T-helper 17 cell (primary cell): ENCODE measurements at places on chromosomes 13 and 19. TPM values are rescaled to one million over a fixed set of nuclear protein-coding genes. Genes with fewer than 3 reads are reported as not detected.

The PRSS57 gene
- not detected for total RNA-seq

The RELB gene
- 128 TPM for total RNA-seq

The LPAR2 gene
- 66.5 TPM for total RNA-seq

The EIF3K gene
- total RNA-seq, result 282 TPM

The GPI gene
- total RNA-seq, result 122 TPM

The NKG7 gene
- 10.7 TPM for total RNA-seq

The CD22 gene
- 1.3 TPM for total RNA-seq

The SOHLH2 gene
- not detected for total RNA-seq

The KCNRG gene
- 0.91 TPM for total RNA-seq

The KLC3 gene
- total RNA-seq, result not detected

DNA sequence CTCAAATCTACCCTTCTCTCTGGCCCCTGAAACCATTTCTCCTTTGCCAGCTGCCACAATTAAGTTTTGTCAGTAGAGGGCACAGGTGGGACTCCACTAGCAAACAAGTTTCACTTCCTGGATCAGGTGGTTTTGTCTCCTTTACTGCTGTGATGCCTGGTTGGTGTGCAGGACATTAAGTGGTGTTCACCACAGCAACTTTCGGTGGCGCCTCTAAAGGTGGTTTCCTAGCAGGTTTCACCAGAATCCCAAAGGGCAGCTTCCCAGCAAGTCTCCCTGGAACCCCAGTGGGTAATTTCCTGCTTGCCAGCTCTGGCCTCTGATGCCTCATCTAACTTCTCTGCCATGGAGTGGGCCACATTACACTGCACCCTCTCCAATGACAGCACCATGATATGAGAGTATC is 16.6 kb downstream of the MED4 start:
- H3K36me3 ChIP-seq, result peaks cover 5% of the 10 kb centered on the region
- DNase-seq, result no peak
- H3K4me3 ChIP-seq, result no peak overlapping the region
- no peaks in the 10 kb centered on the region for H3K27me3 ChIP-seq
- H3K4me1 ChIP-seq, result peaks cover 2% of the 10 kb centered on the region
- H3K27ac ChIP-seq, result no peak overlapping the region

DNA sequence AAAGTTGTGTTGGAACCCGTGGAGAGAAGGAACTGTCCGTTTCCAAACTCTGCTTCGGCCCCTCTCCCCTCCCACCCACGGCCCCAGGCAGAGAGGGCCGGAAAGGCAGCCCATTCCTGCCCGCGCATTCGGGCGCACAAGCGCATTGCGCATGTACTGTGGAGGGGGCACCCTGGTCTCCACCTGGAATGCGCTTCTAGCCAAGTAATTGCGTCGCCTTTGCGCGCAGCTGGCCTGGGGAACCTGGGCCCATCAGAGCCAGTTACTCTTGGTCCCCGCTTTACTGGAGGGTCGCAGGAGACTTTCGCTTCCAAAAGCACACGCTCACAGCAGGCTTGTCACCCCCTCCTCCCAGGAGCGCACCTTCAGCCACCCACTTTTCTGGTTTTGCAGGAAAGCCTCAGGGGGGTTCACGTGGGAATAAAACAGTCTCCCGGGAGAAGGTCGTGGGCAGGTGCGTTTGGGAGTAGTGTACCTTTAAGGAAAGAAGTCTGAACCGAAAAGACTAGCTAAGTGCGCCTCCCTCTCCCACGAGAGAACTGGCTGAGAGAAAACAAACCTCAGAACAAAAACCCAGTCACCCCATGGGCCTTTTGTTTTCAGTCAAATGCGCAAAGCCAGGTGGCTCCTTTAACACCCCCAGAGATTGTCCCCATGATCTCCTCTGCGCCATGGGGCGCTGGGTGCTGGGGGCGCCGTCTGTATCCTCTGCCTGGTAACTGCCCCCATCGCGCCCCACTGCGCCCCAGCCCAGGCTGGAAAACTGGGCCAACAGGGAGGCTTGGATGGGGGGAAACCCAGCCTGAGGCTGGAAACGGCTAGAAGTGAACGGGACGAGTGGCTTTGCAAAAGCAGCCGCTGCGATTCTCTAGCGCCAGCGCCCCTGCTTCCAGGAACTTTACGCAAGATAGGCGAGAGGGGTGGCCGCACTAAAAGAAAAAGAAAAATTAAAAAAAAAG is 28.5 kb downstream of the GSX1 start:
- H3K36me3 ChIP-seq, result peaks cover 7% of the 10 kb centered on the region
- H3K27me3 ChIP-seq, result peaks cover 67% of the 10 kb centered on the region
- H3K4me1 ChIP-seq, result no peaks in the 10 kb centered on the region
- H3K4me3 ChIP-seq, result no peak overlapping the region
- H3K27ac ChIP-seq, result no peak overlapping the region

- H3K4me1 ChIP-seq, result peaks cover 45% of the 10 kb centered on the region
- no peaks in the 10 kb centered on the region for H3K27me3 ChIP-seq
- no peak overlapping the region for H3K27ac ChIP-seq
- DNase-seq, result no peak
Observed at GRCh38 chr19:53871454-53871853, 3.8 kb downstream of the MYADM start.

- no peaks in the 10 kb centered on the region for H3K36me3 ChIP-seq
- no peak overlapping the region for H3K4me3 ChIP-seq
- H3K27ac ChIP-seq, result no peak overlapping the region
- H3K4me1 ChIP-seq, result peaks cover 9% of the 10 kb centered on the region
Observed at GRCh38 chr19:37941782-37942515, 34.9 kb downstream of the SIPA1L3 start.

GRCh38 chr19:50556282-50557008 is 11.8 kb downstream of the LRRC4B start:
- H3K27ac ChIP-seq, result no peak overlapping the region
- peaks cover 12% of the 10 kb centered on the region for H3K4me1 ChIP-seq
- peaks cover 67% of the 10 kb centered on the region for H3K27me3 ChIP-seq
- H3K36me3 ChIP-seq, result peaks cover 17% of the 10 kb centered on the region
- H3K4me3 ChIP-seq, result peak overlapping the region; percentile 96

DNA sequence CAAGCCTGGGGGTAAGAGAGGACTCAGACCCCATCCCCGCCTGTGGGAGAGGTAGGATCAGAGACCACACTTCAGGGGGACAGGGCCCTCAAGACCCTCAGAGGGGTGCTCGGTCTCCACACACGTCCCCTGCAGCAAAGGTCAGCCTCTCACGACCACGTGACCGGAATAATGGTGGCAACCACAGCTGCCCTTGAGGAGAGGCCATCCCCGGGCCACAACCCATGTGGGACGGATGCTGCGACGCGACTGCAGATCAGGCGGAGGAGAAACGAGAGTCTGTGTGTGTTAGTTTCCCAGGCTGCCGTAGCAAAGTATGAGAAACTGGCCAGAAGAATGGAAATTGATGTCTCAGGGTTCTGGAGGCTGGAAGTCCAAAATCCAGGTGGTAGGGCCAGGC is 8.9 kb downstream of the MED25 start:
- H3K36me3 ChIP-seq, result peaks cover 3% of the 10 kb centered on the region
- H3K4me3 ChIP-seq, result no peak overlapping the region
- no peaks in the 10 kb centered on the region for H3K27me3 ChIP-seq
- H3K4me1 ChIP-seq, result peaks cover 23% of the 10 kb centered on the region
- DNase-seq, result no peak

DNA sequence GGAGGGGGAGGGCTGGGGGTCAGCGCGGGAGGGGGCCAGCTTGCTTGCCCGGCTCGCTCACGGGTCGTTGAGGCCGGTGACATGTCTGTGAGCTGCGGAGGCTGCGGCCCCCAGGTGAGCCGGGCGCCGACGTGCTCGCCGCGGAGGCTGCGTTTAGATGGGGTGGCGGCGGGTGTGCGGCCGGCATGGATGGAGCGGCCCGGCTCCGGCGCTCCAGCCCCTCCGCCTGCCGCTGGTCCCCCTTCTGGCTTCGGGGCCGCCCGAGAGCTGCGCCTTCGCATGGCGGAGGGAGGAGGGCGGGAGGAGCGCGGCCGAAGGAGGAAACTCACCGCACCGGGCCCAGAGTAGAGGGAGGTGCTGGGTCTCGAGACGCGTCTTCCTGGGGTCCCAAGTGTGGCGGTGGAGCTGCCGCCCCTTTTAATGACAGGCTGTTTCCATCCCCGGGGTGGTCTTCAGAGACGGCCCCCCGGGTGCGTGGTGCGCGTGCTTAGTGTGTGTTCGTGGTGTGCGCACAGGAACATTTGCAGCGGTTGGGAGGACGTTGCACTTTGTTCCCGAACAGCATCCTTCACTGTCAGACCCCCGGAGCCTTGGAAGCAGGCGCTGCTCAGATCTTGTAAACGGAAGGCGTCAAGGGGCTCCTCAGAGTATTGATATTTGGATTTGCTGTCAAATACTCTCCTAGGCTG is at the start of gene AKAP11:
Gene AKAP11 (plus strand): TSS at position 38 of the 689 bp plus-strand sequence. CDS start 14,197 bp downstream, outside the sequence.
- no peak for DNase-seq

- peaks cover 42% of the 10 kb centered on the region for H3K27me3 ChIP-seq
- no peaks in the 10 kb centered on the region for H3K36me3 ChIP-seq
- no peak for DNase-seq
- no peaks in the 10 kb centered on the region for H3K4me1 ChIP-seq
- no peak overlapping the region for H3K4me3 ChIP-seq
Observed at GRCh38 chr13:94827566-94827965, 115.2 kb upstream of the SOX21 start.

GRCh38 chr19:10258080-10258710 is 6.2 kb downstream of the MRPL4 start:
- no peak for DNase-seq
- H3K27ac ChIP-seq, result peak overlapping the region; percentile 27
- H3K36me3 ChIP-seq, result peaks cover 14% of the 10 kb centered on the region
- H3K4me1 ChIP-seq, result peaks cover 13% of the 10 kb centered on the region
- no peak overlapping the region for H3K4me3 ChIP-seq
- no peaks in the 10 kb centered on the region for H3K27me3 ChIP-seq

- H3K4me3 ChIP-seq, result peak within 1 kb of the TSS; percentile 89
- H3K27ac ChIP-seq, result no peak within 1 kb of the TSS
- H3K36me3 ChIP-seq, result no peaks in the 10 kb centered on the region
- H3K27me3 ChIP-seq, result peaks cover 46% of the 10 kb centered on the region
Observed at GRCh38 chr13:20160306-20161274, at the start of gene GJA3. GJA3 (minus strand) TSS chr13:20161052; CDS start chr13:20143288, 17,764 bp downstream.

DNA sequence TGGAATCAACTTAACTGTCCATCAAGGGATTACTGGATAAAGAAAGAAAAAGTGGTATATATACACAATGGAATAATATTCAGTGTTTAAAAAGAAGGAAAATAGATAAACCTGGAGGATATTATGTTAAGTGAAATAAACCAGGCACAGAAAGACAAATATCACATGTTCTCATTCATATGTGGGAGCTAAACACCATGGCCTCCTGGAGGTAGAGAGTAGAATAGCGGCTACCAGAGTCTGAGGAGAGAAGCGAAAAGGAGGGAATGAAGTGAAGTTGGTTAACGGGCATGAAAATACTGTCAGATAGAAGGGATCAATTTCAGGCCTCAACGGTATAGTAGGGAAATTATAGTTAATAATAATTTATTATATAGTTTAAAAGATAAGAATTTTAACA is 147.5 kb upstream of the OBI1 start:
- no peak overlapping the region for H3K4me3 ChIP-seq
- DNase-seq, result no peak
- H3K4me1 ChIP-seq, result no peaks in the 10 kb centered on the region
- H3K27ac ChIP-seq, result no peak overlapping the region

DNA sequence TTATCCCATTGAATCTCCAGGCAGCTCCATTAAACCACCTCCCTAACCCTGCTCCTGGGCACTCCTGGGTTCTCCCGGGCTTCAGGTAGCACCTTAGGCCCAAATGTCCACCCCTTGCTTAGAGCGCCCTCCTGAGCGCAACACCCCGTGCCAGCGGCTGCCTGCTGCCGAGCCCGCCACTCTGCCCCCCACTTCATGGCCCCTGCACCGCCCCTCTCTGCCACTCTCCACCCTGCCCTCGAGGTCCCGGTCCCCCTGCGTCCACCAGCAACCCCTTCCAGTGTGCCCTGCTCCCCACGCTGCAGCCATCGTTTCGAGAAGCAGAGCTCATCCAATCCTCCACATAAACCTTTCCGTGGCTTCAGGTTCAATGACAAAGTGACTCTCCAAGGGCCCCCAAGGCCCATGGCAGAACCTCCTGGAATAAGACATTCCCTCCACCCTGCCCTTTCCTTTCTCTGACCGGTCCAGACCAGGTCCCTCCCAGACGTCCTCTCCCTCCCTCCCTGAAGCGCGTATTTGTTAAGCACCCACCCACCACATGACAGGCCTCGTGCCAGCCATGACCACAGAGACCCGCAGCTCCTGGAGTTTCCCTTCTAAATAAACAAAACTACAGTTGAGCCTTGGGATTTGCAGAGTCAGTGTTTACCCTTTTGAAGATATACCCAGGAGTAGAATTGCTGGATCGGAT is 66.6 kb downstream of the ARHGEF18 start:
- H3K36me3 ChIP-seq, result peaks cover 6% of the 10 kb centered on the region
- H3K27ac ChIP-seq, result peak overlapping the region; percentile 62
- peaks cover 29% of the 10 kb centered on the region for H3K4me1 ChIP-seq
- H3K4me3 ChIP-seq, result no peak overlapping the region
- no peak for DNase-seq
- H3K27me3 ChIP-seq, result no peaks in the 10 kb centered on the region

DNA sequence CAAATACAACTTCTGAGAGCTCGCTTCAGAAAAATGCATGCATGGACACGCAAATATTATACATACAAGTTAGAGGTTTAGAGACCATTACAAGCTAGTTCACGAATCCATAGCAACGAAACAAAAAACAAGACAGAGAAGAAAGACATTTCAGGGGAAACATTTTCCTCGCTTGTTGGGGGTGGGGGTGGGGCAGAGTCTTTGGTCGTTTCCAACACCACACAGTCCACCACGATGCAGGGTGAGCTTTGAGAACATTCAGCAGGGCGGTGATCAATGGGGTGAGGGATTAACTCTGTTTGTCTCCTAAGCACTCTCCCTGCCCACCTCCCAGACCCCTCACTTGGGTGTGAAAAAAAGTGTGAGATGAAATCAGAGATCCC is 651 bp downstream of the OXGR1 start:
- peaks cover 3% of the 10 kb centered on the region for H3K4me1 ChIP-seq
- H3K36me3 ChIP-seq, result no peaks in the 10 kb centered on the region
- H3K27ac ChIP-seq, result no peak overlapping the region
- DNase-seq, result no peak
- H3K27me3 ChIP-seq, result peaks cover 57% of the 10 kb centered on the region
- peak overlapping the region; percentile 64 for H3K4me3 ChIP-seq

GRCh38 chr19:4542896-4543841 is 3.3 kb upstream of the LRG1 start:
- no peaks in the 10 kb centered on the region for H3K4me1 ChIP-seq
- no peak overlapping the region for H3K27ac ChIP-seq
- H3K4me3 ChIP-seq, result no peak overlapping the region

DNA sequence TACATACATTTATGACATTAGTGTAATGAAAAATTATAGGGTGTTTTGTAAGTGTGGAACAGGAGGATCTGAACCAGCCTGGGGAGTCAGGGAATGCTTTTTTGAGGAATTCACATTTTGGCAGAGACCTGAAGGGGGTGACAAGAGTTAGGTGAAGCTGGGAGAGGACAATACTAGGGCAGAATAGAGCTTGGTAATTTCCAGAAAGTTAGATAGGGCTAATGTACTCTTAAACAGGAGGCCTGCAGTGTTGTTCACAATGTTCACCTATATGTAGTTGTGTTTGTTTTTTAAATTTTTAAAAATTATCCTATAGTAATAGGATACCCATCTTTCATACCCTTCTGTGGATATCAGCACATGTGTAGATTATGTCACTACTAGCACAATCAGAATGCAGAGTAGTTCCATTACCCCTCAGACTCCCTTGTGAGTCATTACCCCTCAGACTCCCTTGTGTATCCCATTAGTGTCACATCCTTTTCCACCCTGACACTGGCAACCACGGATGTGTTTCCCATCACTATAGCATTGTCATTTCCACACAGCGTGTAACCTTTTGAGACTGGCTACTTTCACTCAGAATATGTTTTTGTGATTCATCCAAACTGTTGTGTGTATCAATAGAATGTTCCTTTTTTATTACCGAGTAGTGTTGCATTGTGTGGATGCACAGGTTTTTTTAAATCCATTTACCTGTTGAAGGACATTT is 43.1 kb downstream of the PCCA start:
- H3K27ac ChIP-seq, result no peak overlapping the region
- H3K4me1 ChIP-seq, result peaks cover 4% of the 10 kb centered on the region
- no peak for DNase-seq
- peaks cover 6% of the 10 kb centered on the region for H3K36me3 ChIP-seq
- H3K4me3 ChIP-seq, result no peak overlapping the region
